ENCODE measurements at places on chromosomes 4 and X.

GRCh38 chrX:76064825-76065224, 108.0 kb upstream of the PBDC1 start:
- no peak for DNase-seq

DNA sequence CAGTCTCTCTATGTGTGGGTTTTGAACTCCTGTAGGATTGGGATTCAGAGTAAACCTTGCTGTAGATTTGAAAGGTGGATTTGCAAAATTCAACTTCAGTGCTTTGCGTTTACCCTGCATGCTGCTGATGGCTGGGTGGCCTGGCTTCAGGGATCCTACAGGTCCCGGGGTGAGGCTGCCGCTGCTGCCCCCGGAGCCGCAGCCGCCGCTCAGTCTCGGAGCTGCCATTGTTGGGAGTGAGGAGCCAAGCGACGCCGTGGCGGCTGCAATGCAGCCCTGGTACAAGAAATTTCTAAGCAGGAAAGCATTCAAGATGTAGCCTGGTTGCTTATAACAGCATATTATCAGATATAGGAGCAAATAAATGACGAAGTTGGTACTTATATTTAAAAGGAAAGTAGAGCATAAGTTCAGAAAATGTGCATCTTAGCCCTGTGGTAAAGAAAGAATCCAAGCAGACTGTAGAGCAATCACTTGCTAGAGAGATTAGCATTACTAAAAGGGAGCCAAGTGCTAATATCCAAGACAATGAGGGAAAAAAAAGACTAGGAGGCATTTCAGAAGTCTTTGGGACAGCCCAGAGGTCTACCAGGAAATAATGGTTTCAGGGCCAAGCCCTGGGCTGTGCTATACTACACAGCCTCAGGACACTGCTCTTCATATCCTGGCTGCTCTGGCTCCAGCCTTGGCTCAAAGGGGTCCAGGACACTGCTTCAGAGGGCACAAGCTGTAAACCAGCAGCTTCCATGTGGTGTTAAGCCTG, 36.9 kb upstream of the CHIC1 start:
- no peak for DNase-seq

- no peak for DNase-seq
Observed at GRCh38 chr4:41656106-41656505, 92.4 kb downstream of the PHOX2B start.

DNA sequence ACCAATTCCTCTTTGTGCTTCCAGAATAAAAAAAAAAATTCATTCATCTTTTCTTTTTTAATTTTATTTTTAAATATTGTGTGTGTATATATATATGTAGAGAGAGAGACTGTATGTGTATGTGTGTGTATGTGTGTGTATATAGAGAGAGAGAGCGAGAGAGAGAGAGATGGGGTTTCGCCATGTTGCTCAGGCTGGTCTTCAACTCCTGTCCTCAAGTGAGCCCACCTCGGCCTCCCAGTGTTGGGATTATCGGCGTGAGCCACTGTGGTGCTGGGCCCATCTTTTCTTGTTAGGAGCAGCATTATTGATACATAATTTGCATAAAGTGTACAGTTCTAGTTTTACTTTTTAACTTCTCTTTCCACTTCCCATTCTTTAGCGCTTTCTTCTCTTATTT, 33.6 kb downstream of the KDM6A start:
- DNase-seq = no peak

DNA sequence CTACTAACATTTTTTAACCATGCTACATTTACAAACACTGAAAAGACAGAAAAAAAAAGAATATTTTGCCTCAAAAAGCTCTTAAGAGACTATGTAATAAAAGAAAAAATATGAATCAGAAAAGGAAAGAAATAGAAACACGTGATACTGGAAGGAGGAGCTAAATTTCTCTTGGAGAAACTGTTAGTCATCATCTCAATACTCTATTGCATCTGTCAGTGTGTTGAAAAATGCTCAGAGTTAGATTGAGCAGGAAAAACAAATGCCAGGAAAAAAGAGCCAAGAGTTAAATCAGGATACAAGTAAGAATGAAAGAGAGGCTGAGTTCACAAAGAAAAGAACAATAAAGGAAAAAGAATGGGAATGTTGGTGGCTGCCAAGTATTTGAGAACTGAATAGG, 2.6 kb downstream of the RAB28 start:
- no peak for DNase-seq

GRCh38 chrX:134547047-134547679, 87.2 kb downstream of the HPRT1 start:
- no peak for DNase-seq

DNA sequence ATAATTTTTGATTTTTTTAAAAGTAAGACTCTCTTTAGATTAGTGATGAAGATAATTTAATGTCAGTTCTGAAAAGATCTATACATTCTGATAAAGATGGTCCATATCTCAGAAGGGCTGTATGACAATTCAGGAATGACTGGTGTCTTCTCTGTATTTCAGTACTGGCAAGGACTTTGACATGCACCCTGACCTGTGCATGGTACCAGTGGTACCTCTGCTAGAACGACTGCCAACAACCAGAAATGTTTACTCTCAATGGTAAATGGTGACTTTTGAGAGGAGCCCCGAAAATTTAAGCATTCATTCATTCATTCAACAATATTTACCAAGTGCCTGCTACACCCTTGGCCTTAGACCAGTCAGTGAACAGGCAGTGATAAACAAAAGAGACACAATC, 4.8 kb downstream of the NR3C2 start:
- no peak for DNase-seq

- DNase-seq = no peak
Observed at GRCh38 chr4:150250293-150250997, 172.2 kb downstream of the DCLK2 start.

GRCh38 chr4:14792702-14793227, 209.5 kb upstream of the CPEB2 start:
- no peak for DNase-seq

GRCh38 chr4:101846550-101846949, 56.0 kb downstream of the BANK1 start:
- no peak for DNase-seq

DNA sequence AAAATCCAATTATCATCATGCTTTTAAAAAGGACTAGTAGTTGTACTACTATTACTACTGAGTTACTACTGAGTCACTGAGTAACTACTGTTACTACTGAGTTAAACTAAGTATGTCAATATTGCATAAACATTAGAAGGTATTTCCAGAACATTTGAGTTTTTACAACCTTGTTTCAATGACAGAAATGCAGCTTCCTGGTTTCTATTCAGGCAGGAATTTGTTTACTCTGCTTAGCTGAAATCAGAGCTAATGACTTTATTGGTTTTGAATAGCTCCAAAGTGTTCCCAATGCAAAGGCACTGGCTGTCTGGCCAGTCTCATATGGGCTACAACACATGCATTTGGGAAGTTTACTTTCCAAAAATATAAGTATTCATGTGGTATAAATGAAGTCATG, 12.0 kb downstream of the RPS6KA6 start:
- no peak for DNase-seq

DNA sequence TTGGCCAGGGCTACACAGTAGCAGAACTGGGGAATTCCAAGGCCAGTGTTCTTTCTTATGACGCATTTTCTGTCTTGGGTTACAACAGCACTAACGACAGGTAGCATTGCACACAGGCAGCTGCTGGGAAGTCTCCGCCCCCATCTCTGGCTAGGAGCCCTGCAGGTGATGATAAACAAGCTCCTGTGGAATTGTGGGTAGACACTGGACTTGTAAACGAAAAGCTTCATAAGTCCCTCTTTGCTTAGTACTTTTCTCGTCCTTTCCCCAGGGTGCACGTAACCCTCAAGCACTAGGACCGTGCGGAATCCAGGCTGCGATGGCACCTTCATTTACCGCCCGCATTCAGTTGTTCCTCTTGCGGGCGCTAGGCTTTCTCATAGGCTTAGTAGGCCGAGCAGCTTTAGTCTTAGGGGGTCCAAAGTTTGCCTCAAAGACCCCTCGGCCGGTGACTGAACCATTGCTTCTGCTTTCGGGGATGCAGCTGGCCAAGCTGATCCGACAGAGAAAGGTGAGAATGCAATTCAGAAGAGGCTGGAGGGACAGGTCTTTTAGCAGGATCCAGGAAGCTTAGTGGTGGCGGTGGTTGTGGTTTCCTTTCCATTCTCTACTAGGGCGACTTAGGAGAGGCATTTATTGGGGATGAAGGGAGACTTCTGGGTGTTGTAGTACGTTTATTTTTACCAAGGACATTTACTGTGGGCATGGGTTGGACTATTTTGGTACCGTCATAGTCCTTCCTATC, at the start of gene FAAH2:
FAAH2 (plus strand) TSS at position 200 of the 745 bp plus-strand sequence; CDS start at position 320, 120 bp downstream.
- no peak for DNase-seq

- no peak for DNase-seq
Observed at GRCh38 chrX:121781991-121782390, 734.6 kb downstream of the GLUD2 start.

DNA sequence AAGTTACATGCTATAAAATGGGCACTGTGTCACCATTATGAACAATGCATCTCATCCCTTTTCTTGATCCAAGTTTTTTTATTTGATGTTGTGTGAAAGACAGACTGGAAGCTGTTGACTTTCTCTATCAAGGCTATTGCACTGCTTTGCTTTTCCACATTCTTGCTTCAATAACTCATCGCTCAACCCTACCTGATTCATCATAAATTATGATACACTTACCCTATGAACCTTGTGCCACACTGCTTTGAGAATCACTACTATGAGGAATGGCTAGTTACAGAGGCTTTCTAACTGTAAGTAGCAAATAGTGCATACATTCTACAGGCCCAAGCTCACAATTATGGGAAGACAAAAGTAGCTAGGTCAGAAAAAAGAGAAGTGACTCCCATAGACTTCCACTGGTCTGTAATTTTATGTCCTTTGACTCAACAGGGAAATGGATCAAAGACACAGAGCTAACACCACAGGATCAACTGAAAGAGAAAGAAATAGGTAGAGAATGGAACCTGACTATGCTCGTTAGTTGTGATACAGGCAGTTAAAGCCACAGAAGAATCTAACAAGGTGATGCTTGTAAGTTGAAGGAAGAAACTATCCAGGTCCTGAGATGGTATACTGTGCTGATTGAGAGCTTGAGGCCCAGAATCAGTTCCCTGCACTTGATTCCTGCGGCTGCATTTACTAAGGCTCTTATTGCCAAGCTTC, 163.5 kb downstream of the PPP3CA start:
- no peak for DNase-seq

GRCh38 chrX:32269866-32270265, 941.5 kb downstream of the DMD start:
- DNase-seq = no peak

GRCh38 chr4:78673337-78673736, 102.8 kb upstream of the BMP2K start:
- DNase-seq = no peak

DNA sequence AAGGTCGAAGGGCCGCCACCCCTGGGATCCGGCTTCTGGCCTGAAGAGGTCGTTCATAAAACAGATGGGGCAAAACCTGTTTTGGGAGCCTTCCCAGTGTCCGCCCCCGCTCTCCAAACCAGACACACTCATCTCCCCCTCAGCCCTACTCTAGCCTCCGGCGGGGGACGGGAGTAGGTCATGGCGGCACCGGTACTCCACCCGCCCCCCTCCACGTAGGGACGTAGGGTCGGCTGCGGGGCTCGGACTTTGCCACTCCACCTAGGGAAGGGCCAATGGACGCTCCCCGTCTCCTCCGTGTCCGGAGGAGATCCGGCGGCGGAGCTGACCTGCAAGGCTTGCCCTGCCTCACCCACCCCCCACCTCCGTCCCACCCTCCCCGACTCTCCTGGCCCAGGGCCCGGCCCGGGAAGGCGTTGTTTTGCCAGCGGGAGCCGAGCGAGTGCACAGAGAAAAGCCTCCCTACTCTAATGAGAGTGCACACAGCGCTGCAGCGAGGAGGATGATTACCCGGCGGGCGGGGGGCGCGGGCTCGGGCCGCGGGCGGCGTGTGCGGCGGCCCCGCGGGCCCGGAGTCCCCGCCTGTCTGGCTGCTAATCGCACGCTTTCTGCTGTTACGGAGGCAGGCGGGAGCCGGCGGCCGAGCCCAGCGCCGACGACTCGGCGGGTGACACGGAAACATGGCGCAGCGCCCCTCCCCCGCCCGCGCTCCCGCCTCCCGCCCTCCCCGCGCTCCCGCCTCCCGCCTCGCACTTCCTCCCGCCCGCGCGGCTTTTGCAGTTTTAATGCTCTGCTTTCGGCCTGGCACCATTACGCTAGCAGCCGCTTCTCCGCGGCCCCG, 8.3 kb upstream of the BCOR start:
- peak; percentile 40 for DNase-seq

- DNase-seq = no peak
Observed at GRCh38 chrX:106249706-106250379, 81.7 kb downstream of the PWWP3B start.

- peak; percentile 71 for DNase-seq
Observed at GRCh38 chr4:3480528-3481112, 17.5 kb downstream of the DOK7 start.

DNA sequence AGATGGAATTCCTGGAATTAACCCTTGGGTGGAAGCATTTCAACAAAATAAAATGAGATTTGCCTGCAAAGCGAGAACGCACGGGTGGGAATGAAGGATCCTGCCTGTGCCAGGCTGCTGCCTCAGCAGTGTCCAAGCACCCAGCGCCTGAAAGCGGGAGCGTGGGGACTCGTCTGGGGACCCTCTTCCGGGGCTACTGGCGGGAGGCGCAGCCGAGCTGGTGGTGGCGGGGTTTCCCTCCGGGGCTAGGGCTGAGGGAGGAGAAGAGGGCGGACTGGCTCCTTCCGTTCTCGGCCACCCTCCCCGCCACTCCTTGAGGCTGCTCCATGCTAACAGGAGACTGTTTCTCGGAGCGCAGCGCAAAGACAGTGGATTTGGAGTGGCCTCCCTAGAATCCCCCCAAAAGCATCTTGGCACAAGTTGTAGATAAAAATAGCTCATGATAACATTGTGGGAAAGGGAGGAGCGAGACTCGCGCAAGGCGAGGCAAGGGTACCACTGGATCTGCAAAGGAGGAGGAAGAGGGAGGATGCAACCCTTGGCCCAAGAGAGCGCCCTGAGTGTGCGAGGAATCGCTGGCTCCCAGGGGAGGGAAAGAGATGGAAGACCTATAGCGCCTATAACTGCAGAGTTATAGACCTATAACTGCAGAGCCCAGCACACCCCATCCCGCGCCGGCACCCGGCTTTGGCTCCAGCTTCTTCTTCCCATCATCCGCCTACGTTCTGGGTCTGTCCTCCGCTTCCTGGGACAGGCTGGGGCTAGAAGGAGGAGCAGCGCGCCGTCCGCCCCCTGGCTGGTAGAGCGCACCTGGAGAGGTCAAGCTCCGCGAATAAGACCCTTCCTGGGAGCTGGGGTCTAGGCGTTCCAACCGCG, 1.3 kb downstream of the HS3ST1 start:
- DNase-seq = no peak

DNA sequence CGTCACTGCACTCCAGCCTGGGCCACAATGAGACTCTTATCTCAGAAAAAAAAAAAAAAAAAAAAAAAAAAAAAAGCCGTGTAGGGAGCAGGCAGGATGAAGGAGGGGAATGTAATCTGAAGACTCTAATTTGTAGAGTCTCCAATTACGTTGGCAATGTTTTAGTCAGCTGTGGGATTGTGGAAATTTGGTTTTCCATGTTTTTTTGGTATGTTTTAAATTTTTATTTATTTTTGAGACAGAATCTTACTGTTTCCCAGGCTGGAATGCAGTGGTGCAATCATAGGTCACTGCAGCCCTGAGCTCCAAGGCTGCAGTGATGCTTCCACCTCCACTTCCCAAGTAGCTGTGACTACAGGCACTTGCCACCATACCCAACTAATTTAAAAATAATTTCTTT, 56.5 kb downstream of the NSD2 start:
- DNase-seq = no peak
